Left renal pelvis (tissue), 4 donors: ENCODE measurements at places on chromosomes 12 and 14.

- peak; percentile 51 for DNase-seq
These were observed at the start of gene KTN1 for GRCh38 chr14:55579724-55580469. Gene KTN1 (plus strand): TSS chr14:55580207. CDS start chr14:55612049, 31,842 bp downstream.

GRCh38 chr14:72906879-72907278, 13.0 kb upstream of the DPF3 start:
- DNase-seq, result no peak

GRCh38 chr12:120229071-120229486, 28.2 kb upstream of the RPLP0 start:
- DNase-seq, result no peak

- no peak for DNase-seq
These were observed 1.5 kb upstream of the GPR162 start for GRCh38 chr12:6820166-6820565.

GRCh38 chr12:113778432-113779132, 187.5 kb downstream of the RBM19 start:
- DNase-seq, result no peak

DNA sequence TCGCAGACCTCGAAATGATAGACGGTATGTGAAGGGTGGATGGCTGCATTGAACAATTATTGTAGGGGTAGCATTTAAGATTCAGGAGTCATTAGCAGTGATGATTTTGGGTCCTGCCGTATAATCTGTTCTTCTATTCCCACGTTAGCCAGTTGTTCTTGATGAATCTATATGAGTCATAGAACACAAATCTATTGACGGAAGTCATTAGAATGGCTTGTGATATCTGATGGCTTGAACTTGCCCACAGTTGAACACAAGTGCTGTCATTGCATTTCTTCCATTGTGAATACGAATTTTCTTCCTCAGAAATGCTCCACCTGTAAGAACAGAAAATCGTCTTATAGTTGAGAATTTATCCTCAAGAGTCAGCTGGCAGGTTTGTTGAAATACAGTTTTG, 1.9 kb downstream of the SRSF5 start:
- DNase-seq, result no peak

DNA sequence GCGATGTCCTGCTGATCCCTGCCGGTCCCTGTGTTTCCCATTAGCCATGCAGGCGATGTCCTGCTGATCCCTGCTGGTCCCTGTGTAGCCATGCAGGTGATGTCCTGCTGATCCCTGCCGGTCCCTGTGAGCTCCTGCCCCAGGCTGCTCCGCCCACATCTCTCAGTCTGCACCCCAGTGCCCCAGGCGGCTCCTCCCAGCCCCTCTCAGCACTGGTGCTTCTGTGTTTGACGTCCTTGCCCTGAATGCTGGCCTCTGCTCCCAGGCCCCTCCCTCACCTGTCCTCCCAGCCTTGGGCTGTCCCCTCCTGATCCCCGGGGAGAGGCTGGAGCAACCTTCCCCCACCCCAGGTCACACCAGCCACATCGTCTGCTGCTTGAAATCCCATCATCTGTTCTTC, 41.4 kb upstream of the TEX22 start:
- DNase-seq, result no peak

DNA sequence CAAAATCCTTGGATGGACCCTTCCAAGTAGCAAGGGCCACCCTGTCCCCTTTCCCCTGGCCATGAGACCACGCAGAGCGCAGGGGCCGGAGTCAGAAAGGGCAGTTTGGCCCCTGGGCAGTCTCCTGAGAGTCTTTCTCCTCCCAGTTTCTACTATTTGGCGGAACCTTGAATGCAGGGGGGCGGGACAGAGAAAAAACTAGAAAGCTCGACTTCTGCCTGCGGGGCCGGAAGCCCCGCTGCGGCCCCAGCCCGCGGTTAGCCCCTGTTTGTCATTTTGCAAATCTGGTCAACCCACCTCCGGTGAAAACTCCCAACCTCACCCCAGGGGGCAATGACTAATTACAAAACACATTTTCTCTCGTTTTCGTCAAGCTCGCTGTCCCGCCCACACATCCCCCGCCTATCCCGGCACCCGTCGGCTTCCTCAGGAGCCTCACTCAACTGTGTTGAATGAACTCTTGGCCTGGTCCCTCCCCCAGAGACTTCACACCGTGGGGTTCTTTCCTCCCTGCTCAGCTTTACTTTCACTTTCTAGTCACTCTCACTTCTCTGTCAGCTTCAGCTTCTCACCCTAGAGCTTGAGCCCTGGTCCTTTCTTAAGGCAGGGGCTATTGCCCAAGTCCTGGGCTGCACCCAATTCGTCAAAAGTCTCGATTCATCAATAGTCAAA, 66.7 kb downstream of the IRF2BPL start:
- peak; percentile 85 for DNase-seq

- no peak for DNase-seq
These were observed 16.4 kb upstream of the SRP54 start for GRCh38 chr14:34966413-34966812.

DNA sequence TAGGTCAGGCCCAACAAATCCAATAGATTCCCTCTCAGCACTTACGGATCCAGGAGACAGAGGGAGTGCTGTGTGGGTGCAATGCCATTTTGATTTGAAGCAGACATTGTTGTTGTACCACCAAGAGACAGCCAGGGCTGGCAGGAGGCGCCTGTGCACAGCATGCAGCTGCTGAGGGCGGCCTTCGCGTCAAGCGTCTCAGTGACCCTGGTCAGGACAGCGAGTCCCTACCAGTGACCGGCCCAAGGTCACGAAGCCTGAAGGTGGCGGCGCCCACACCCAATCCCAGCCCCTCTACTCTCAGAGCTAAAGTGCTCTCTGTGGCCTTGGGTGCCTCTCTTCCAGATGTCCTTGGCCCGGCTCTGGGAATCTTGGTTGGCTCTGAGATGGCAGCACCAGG, 40.5 kb downstream of the PRMT8 start:
- DNase-seq, result no peak

DNA sequence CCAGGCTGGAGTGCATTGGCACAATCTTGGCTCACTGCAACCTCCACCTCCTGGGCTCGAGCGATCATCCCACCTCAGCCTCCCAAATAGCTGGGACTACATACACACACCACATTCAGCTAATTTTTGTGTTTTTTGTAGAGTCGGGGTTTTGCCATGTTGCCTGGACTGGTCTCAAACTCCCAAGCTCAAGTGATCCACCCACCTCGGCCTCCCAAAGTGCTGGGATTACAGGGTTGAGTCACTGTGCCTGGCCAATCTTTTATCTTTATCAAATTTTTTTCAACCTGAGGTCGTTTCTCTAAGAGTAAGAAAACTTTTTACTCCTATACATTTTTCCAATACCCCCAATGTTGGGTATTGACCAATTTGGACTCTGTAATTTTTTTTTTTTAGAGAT, 40.0 kb upstream of the NAP1L1 start:
- DNase-seq, result no peak

DNA sequence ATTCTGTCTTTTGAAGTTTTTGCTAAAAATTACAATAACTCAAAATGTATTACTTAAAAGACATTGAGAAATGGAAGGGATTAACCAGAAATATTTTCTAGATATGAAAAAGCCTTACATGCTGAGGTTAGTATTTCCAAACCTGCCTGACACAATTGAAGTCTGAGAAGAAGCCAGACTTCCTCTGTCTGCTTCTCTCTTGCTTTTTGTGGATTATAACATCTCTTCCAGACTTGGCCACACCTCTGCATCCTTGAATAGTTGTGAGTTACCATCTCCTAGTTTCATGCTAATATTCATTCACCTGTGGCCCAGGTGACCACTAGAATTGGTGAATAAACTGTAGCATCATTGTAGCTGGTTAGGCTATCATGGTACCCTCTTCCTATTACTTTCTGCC, 497.6 kb downstream of the SLC16A7 start:
- no peak for DNase-seq

GRCh38 chr12:65876898-65877721, 52.8 kb downstream of the HMGA2 start:
- DNase-seq, result no peak

DNA sequence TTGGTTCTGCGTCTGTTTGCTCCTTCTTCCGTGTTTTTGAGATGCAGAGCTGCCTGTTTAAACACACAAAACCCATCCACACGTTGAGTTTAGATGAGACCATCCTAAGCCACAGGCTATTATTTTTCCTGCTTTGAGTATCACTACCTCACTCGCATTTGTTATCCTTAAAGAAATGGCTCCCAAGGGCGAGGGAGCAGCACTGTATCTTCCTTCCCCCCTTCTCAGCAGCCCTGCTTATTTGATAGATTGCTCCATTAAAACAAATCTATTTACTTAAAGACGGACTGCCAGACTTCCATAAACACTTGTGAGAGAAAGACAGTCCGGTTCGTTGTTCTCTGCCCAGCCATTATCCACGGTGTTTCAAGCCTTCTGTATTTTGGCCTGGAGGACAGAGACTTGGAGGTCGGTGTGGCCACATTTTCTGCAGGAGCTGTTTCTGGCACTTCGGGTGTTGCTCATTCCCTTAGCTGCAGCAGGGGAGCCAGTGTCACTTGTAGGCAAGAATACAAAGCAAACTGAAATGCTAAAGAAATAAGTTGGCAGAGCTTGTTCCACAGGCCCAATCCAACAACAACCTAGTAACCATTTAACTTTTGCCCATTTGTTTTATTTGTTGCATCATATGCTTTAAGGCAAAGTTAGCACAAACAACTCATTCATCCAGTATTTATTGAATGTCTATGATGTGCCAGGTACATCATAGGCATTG, 275.4 kb downstream of the TTC6 start:
- DNase-seq, result no peak

GRCh38 chr14:52949711-52950409, 990 bp downstream of the FERMT2 start:
- DNase-seq, result no peak
